Left renal pelvis (tissue), 4 donors: ENCODE measurements at places on chromosomes 12 and 14.

DNA sequence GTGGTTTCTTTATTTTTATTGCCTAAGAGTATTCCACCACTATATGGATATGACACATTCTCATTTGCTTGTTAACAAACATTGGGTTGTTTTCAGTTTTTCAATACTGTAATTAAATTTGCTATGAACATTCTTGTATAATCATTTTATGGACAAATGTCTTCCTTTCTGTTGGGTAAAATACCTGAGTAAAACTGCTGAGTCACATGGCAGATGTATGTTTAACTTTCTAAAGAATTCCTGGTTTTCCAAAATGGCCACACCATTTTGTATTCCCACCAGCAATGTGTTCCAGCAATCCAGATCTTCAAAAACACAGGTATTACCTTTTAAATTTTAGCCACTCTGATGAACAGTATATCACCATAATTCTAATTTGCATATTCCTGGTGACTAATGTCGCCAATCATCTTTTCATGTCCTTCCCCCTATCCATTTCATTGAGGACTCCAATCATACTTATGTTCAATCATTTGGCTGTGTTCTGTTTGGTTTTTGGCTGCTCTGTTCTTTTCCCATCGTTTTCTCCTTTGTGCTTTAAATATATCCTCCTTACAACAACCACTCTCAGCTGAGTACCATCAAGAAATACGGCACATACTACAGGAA is 36.0 kb downstream of the CDK17 start:
- no peak for DNase-seq

GRCh38 chr12:47750229-47750798 is 8.4 kb downstream of the RAPGEF3 start:
- no peak for DNase-seq

- DNase-seq: no peak
Observed at GRCh38 chr14:100675699-100676684, 50.7 kb upstream of the DLK1 start.

GRCh38 chr12:70663838-70664237 is 26.6 kb upstream of the PTPRB start:
- no peak for DNase-seq

GRCh38 chr12:116384691-116385485 is 107.4 kb upstream of the MED13L start:
- DNase-seq: no peak

- no peak for DNase-seq
Observed at GRCh38 chr12:79688376-79689060, 2.2 kb downstream of the PAWR start.

DNA sequence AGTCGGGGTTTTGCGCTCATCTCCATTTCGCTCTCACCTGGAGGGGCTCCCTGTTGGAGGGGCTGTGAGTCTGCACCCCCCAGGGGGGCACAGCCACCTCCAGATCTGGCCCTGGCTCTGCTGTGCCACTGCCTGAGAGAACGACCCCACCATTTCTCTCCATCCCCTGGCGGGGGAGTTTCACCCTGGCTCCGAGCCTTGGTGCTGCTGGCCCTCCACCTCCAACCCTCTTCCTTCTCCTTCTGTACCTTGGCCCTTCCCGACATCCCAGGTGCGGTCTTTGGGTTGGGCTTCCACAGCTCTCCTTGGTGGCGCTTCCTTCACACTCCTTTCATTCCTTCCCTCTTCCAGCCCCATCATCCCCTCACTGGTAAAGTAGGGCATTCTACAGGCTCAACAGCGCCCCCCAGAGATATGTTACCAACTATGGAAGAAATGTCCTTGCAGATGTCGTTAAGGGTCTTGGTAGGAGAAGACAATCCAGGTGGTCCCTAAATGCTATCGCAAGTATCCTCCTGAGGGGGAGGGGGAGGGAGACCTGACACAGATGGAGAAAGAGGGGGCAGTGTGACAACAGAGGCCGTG is 16.3 kb downstream of the SERPINA1 start:
- no peak for DNase-seq

DNA sequence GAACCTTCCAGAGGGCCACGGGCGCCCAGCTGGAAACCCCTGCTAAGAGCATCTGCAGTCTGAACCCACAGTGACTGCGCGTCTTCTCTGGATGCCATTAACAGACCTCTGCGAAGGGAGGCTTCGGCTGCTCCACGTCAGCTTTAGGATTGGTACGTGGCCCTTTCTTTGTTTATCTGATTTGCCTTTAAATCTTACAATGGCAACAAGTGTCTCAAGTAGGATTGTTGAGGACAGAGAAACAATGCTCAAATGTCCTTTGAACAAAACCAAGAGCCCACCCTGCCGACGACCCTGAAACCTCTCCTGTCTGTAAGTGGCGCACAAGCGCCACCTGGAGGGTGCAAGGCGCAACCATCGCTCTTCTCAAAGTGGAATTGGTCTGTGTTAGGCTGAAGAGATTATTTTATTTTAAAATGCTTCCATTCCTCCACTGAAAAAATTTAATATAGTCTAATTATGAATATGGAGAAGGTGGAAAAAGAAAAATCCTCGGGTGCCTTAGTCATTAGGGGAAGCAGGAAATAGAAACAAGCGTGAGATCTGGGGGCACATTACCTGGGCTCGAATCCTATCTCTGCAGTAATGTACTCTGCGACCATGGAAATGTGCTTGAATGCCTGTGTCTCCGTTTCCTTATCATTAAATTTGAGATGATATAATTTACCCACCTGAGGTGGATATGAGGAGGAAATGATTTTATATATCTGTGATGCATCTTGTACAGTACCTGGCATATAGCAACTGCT is 82.6 kb upstream of the PTPRB start:
- DNase-seq: peak; percentile 42

GRCh38 chr12:104669089-104669721 is 212.5 kb downstream of the CHST11 start:
- DNase-seq: no peak

DNA sequence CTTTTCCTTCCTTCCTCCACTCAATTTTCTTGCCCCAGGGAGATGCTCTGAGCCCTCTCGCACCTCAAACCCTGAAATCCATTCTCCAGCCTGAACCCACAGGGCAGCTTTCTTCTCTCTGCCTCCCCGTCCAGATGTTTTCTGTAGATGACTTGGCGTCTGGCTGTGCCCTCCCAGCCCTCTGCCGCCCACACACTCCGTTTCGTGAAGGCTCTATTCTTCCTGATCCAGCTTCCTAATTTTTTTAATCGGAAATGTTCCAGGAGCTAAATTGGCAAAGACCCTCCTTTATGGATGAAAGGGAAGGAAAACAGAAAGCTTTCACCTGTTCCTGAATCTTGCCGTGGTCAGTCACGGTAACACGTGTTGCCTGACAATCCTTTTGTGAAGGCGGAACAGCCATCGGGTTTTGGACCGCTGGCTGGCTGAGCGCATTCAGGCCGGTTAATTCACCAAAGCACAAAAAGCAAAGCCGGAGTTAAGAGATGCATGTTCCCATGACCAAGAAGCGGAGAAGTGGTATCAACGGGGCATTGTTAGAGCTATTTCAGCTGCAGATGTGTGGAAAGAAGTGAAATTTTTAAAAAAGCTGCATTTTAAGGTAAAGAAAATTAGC is 70.2 kb upstream of the FBRSL1 start:
- DNase-seq: no peak

DNA sequence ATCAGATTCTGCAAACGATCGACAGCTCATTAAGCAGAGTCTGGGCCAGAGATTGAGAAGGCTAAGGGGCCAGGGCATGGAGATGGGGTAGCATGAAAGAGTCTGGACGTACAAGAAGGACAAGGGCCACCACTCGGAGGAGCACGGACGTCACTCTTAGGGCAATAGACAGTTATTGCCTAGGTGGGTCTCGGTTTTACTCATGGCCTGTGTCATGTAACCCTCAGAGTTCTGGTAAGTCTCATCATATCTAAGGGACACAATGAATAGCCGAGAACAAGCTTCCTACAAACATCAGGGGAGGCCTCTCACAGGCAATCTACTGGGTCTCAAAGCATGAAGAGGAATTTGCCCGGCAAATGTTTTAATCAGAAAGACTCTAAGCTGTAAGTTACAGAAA is 30.4 kb upstream of the ITPK1 start:
- no peak for DNase-seq

DNA sequence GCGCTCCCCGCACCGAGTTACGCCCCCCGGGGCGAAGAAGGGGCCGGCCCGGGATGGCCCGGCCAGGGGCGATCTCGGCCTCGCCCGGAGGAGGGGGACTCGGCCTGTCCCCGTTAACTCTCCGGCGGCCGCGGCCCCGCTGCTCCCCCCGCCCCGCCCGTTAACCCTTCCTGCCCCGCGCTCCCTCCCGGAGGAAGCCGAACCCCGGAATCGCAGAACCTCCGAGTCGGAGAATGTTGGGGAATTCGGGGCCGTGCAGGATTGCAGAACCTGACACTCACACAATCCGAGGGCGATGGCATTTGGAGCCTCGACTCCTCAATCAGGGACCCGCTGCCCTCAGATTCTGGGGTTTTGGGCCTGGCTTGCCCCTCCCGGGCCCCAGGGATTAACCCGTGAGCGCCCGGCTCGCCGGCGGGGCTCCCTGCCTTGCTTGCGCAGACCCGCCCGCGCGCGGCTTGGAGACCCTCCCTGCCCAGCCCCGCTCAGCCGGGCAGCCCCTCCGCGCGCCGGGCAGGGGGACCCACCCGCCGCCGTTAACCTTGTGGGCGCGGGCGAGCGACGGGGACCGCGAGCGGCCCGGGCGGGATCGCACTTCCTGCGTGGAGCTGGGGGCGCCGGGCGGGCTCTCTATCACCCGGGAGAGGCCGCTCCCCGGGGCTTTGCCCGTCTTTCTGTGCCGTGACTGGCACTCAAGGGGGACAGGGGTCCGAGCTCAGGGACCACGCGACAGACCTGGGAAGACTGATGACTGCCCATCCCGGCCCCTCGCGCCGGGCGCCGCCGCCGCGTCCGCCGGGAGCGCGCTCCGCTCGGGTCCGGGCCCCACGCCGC is 18.8 kb downstream of the BEGAIN start:
- DNase-seq: no peak

DNA sequence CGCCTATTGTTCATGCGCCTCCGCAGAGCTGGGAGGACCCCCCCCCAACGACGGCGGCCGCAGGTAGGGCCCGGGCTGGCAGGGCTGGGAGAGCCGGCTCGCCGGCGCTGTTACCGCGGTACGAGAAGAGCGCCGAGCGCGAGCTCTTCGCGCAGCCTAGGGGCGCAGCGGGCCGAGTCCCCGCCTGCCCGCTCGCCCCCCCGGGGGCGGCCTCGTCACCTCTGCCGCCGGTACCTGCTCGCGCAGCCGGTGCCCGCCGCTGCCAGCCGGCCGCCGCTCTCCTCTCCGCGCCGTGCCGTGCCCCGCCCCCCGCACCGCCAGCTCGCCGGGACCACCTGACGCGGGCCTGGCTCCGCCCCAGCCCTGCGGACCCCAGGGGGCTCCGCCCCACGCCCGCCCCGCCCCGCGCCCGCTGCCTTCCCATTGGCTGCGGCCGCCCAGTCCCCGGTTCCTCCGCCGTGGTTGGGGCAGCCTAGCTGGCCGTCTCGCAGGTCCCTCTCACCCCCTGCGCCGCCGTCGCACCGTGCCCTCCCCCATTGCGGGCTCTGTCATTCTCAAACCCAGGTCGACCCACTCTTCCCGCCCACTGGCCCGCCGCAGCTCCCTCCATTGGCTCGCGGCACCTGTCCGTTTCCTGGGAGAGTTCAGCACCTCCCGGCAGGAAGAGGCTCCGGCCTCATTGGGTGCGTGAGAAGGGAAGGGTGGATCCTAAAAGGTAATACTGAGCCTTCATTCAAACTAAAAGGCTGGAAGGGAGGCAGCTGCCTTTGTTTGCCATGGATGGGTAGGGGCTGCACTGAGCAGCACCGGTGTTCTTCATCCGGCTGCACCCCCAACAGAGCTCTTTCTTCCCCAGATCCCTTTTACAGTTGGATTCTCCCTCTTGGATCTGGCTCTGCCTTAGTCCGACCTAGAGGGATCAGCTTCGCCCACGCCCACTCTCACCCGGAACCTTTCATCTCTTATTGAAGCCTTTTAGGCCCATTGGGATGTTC is at the start of gene MAP3K9:
TSS of gene MAP3K9 (minus strand) at position 289 of the 995 bp plus-strand sequence. CDS start 342 bp downstream, outside the sequence.
- DNase-seq: peak; percentile 80

- DNase-seq: peak; percentile 67
Observed at GRCh38 chr12:53099071-53099882, 1.8 kb downstream of the IGFBP6 start.

DNA sequence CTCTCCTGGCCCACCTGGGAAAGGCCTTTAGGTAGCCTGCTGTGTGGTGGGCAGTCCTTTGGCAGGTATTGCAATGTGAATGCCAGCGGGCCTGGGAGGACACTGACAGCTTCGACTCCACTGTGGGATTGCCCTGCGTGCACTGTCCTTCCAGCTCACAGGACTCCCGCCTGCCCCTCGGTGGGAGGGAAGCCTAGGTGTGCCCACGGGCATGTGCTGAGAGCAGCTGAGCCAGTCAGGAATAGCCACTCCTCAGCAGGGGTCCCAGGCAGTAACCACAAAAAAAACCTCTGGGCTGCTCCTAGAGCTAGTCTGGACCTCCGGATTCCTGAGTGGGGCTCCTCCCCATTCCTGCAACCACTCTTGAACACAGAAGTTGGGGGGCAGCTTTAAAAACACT is 278.2 kb downstream of the FOXN3 start:
- DNase-seq: no peak

DNA sequence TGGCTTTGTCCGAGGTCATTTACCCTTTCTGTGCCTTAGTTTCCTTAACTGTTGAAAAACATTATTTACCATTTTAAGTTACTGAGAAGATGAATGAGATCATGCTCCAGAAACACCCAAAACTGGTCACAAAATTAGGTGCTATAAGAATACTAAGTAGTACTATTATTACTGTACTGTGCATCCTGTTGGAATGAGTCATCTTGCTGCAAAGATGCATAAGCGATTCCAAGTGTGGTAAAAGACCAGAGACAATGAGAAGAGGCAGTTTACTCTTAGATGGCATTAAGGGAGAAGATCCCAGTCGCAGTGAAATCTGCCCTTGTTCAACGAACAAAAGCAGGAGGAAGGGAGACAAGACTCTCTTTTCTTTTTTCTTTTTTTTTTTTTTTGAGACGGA is 4.2 kb upstream of the PLEKHA5 start:
- DNase-seq: no peak

GRCh38 chr14:98171654-98172053 is 1100.3 kb downstream of the BCL11B start:
- DNase-seq: no peak

DNA sequence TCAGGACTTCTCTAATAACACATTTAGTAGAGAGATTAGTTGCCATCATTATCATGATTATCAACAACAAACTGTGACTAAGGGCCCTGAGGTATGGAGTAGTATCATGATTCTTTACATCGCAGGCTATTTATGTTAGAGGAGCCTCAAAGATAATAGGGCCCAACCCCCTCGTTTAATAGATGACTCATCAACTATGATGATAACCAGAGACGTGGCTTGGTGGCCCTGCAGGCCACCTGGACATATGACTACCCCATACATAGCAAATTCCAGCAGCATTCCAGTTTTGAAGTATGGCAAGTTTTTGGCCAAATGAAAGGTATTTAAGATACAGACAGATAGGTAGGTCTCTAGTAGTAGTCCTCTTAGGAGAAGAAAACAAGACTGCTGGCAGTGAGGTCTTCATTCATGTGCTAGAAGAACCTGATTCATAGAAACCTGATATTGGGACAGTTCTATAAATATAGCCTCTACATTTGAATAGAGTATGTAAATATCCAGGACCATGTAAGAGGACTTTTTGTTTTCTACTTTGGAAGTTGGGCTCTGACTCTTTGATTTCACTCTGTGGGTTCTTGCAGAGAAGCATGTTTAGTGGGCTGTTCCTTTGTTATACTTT is 5.6 kb downstream of the RIC8B start:
- no peak for DNase-seq
